ENCODE measurements at places on chromosomes 6 and 20. TPM values are rescaled to one million over a fixed set of nuclear protein-coding genes. Genes with fewer than 3 reads are reported as not detected.

The SNX5 gene
- 57.8 TPM for total RNA-seq

The CHRNA4 gene
- not detected for total RNA-seq

The OPRL1 gene
- total RNA-seq, result 0.93 TPM

The ADGRF5 gene
- total RNA-seq, result 3.0 TPM

The RIPOR3 gene
- 11.0 TPM for total RNA-seq

The CTCFL gene
- 0.23 TPM for total RNA-seq

The HCK gene
- not detected for total RNA-seq

The PACRG gene
- total RNA-seq, result 0.12 TPM

The MAFB gene
- 1.1 TPM for total RNA-seq

The TRAPPC3L gene
- total RNA-seq, result not detected

The IPCEF1 gene
- not detected for total RNA-seq

The MYB gene
- total RNA-seq, result not detected

The THBS2 gene
- total RNA-seq, result 143 TPM

The IMPG1 gene
- not detected for total RNA-seq

The TNF gene
- not detected for total RNA-seq

The RWDD2A gene
- 3.2 TPM for total RNA-seq

The SCAF8 gene
- total RNA-seq, result 23.1 TPM

The MRAP2 gene
- total RNA-seq, result not detected

The NMBR gene
- total RNA-seq, result not detected

The SCRT2 gene
- total RNA-seq, result not detected

The MEI4 gene
- not detected for total RNA-seq

The KHDRBS2 gene
- total RNA-seq, result not detected

The RNF182 gene
- total RNA-seq, result 0.70 TPM

The MMUT gene
- 8.1 TPM for total RNA-seq

The OCSTAMP gene
- not detected for total RNA-seq

The TAF11 gene
- total RNA-seq, result 16.7 TPM

The HDGFL1 gene
- total RNA-seq, result not detected

The PEX3 gene
- total RNA-seq, result 10.9 TPM

The CDH4 gene
- 0.82 TPM for total RNA-seq

The TFEB gene
- total RNA-seq, result 2.6 TPM

Measured in pericardium fibroblast (primary cell).